MG63 (cell line): ENCODE measurements at places on chromosomes 7 and 10. TPM values are rescaled to one million over a fixed set of nuclear protein-coding genes. Genes with fewer than 3 reads are reported as not detected.

- no peak for DNase-seq
These were observed 51.2 kb upstream of the GTF2I start for GRCh38 chr7:74606101-74606908.

Gene TEX47
- total RNA-seq: not detected in 2 replicates

GRCh38 chr10:87913156-87913921, 49.9 kb downstream of the PTEN start:
- DNase-seq: no peak

- no peak for DNase-seq
These were observed 387.6 kb downstream of the KCNMA1 start for GRCh38 chr10:77249901-77250459.

- DNase-seq: no peak
These were observed 337.1 kb upstream of the AKR1E2 start for GRCh38 chr10:4488904-4489303.

Gene MPP7
- 3.8 and 8.3 TPM in 2 replicates for total RNA-seq

- DNase-seq: no peak
These were observed 516.9 kb downstream of the REEP3 start for GRCh38 chr10:64038107-64038506.

- peak; percentile 74 for DNase-seq
These were observed 120.8 kb downstream of the TNS3 start for GRCh38 chr7:47461161-47461560.

Gene AOAH
- total RNA-seq: not detected in 2 replicates

GRCh38 chr7:144468990-144469732, 65.7 kb upstream of the NOBOX start:
- no peak for DNase-seq

DNA sequence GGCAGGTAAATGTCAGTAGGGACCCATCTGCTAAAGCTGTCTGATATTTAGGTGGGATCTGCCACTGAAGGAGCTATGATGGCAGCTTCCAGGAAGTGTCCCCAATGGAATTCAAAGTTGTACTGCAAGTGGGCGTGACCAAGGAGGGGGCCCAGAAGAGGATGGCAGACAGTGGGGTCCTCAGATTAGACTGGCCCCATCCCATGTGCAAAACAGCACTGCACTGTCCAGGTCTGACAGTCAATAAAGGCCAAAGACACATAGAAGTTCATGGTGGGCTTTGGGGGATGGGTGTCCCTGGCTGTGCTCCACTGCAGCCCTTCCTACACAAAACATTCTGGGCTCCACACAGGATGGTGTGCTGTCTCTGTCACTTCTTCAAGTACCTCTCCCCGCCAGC, 49.8 kb upstream of the SORCS1 start:
- no peak for DNase-seq

Gene PRXL2A
- 1.4 and 2.6 TPM in 2 replicates for total RNA-seq

Gene WDFY4
- 0.07 and 0.63 TPM in 2 replicates for total RNA-seq

GRCh38 chr10:32144817-32145688, 88.8 kb upstream of the KIF5B start:
- no peak for DNase-seq

Gene PLEKHS1
- total RNA-seq: not detected in 2 replicates

DNA sequence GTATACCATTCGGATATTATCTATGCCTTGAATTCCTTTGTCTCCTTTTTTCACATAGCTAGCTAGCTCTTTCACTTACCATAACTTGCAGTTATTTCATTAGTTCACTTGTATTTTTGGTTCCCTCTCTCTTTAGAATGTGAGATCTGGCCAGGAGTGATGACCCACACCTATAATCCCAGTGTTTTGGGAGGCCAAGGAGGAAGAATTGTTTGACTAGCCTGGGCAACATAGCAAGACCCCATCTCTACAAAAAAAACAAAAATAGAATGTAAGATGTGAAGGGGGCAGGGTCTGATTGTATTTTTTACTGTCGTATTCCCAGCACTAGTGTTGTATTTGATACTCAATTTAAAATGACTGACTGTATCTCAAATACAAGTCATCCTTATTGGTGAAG, 19.6 kb downstream of the NFE2L3 start:
- no peak for DNase-seq

DNA sequence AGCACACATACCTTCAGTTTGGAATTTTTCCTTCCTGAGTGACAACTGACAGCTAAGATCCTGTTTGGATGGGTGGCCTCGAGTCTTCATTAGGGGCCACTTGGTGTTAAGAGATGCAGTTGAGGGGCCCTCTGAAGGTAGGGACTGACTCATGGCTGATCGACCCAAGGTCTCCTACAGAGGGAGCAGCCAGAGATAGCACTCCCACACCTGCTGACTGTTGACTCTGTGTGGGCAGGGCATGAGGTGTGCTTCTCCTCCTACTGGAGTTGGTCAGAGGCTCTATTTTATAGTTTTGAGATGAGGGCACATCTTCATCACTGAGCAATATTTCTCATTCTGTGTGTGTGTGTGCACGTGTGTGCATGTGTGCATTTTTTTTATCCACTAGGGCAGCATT, 378.8 kb upstream of the PODXL start:
- DNase-seq: no peak

GRCh38 chr7:7570584-7570983, 3.9 kb downstream of the MIOS start:
- no peak for DNase-seq

Gene EGR2
- total RNA-seq: 0.56 TPM in 1 of 2 replicates, not detected in the other

DNA sequence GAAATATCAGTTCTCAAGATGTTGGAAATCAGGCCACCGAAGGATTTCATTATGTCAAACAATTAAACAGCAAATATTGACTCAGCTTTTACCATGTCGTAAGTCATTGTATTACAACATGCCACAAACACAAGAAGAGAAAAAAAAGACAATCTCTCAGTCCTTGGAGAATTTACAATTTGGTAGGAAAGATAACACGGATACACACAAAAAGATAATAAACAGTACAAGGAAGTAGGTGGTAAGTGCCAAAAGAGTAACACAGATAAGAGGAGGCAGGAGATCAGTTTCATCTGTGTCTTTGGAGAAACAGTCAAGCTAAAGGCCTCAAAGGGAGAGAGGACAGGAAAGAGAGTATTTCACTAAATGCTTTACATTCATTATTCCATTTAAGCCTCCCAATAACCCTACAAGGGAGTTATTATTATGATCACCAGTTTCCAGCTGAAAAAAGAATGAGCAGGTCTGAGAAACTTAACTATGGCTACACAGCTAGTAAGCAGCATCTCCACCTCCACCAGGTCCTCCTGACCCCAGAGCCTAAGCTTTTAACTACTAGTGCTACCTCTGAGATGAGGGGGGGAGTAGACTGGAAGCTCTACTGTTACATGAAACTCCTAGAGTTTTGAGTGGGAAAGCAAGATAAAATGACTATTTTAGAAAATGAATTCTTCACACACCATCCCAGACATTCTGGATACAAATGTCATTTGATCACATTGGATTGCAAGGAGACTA, 13.9 kb upstream of the DNAJC1 start:
- DNase-seq: no peak

DNA sequence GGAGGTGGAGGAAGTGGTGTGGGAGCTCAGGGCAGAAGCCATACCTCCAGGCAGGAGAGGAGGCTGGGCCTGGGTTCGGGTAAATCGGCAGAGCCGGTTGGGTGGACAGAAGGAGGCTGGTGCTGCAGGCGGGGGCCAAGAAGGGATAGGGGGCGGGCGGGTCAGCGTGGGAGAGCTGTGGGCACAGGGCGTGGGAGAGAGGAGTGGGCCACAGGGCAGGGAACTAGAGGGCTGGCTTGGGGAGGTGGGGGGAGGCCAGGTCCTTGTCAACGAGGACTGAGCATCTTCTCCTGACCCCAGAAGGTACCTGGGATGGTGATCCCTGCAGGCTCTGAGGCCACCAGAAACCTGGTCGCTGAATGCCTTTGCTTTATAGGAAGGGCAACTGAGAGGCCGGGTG, 11.9 kb downstream of the LAT2 start:
- DNase-seq: no peak

GRCh38 chr7:2202901-2203765, 29.6 kb downstream of the MAD1L1 start:
- no peak for DNase-seq

- no peak for DNase-seq
These were observed 23.5 kb downstream of the NRG3 start for GRCh38 chr10:81898518-81898917.

- no peak for DNase-seq
These were observed 31.4 kb downstream of the ARMC3 start for GRCh38 chr10:22959292-22959691.
